ENCODE measurements at places on chromosomes 6 and 20.

DNA sequence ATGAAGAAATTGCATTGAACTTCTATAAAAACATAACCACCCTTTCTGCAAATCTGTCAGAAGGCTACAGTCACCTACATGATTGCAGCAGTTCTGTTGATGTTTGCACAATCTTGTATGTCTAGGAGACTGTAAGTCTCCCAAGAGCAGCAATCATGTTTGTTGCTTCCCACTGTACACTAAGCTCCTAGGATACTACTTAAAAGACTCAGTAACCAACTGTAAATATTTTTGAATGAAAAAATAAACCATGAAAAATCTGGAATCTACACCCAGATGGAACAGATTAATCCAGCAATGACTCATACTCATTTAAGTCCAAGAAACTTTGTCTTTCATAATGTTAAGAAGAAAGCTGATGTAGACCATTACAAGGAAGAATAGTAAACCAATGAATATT lies 168.5 kb upstream of the ATXN1 start:
- peak; percentile 33 for DNase-seq

DNA sequence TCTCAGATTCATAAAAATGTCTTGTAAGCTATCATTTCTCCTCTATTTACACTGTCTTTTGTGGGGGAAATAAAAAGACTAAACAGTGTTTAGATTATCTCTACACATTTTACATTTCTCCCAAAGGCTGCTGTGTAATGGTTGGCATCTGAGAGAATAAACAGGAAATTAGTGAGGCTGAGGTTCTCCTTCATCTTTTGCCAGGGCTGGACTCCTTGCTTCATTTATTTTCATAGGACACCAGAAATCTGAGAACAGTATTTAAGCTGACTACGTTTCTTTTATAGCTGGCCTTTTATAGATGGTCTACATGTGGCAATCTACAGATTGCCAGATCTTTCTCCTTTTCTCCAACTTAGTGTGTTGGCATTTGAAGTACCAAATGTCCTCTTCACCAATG lies 41.5 kb downstream of the PLCB4 start:
- no peak for DNase-seq

DNA sequence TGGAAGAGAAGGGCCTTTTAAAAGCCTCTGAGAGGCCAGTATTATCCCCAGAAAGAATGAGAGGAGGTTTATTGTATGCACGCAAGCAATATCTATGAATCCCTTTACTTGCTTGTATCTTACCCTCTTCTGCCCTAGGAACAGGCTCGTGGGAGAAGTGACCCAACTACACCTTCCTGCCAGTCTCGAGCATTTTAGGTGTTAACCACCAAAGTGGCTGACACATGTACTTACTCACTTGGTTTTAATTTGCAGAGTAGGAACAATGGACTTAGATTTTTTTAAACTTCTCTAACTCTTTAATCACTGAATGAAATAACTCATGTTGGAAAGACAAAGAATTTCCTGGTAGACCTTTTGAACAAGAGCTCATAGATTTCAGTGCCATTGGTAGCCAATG lies 296.9 kb downstream of the PLCB1 start:
- DNase-seq: no peak

GRCh38 chr6:30480536-30481156 lies 8.7 kb upstream of the HLA-E start:
- DNase-seq: no peak

- DNase-seq: no peak
Observed at GRCh38 chr20:59802018-59802417, 131.4 kb downstream of the SYCP2 start.

DNA sequence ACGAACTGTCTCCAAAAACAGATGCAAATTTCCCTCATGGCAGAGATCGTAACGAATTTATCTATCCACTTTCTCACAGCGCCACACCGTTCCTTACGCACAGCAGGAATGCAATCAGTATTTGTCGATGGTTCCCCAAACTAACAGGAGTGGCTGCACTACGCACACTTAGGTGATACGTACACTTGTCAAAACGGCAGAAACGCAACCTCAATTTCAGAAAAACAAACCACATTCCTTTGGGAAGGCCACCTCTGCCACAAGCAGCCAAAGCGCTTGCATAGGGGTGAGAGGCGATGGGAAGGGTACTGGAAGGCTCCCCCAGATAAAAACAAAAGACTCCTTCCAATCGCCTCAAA lies 638 bp downstream of the MDN1 start:
- DNase-seq: no peak

DNA sequence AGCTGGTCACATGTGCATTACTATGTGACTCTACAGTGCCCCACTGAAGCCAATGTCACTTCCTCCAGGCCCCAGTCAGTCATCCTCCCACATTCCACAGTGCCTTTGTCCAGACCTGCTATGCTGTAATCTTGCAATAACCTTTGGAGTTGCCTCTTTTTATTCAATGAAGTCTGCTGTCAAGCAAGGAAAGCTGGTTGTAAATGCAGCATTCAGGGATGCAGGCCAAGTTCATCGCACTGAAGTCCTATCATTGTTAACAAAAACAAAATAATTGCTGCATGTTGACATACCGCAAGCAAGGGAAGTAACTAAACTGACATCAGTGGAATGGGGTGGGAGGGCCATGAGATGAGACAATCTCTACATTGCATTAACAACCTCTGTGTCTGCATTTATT lies 131.2 kb upstream of the CDYL start:
- DNase-seq: no peak

- DNase-seq: no peak
Observed at GRCh38 chr20:33450867-33451266, 7.3 kb upstream of the SNTA1 start.

DNA sequence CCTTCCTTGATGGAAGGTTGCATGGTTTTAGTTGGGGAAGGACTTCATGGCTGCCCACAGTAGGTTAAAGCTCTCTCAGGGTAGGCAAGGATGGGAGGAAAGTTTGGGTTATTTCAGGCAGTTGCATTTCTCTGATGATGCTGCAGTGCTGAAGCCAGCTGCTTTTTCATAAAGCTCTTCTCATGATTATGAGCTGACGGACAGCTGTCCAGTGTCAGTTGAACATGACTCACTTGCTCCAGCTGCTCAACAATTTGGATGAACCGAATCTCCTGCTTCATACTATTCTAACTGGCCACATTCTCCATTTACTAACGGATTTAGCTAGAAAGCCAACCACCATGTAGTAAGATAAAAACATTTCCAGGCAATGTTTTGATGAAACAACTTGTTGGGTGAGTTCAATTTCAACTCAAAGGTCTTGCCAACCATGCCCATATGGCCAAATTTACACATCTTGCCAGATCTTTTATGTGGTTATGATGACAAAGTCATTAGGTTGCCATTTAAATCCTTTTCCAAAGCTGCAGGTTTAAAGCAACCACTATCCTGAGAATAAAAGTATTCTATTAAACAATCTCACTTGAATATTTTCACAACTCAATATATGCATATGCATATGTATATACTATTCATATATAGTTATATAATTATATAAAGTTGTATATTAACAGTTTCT lies 125.9 kb downstream of the HS3ST5 start:
- peak; percentile 84 for DNase-seq

DNA sequence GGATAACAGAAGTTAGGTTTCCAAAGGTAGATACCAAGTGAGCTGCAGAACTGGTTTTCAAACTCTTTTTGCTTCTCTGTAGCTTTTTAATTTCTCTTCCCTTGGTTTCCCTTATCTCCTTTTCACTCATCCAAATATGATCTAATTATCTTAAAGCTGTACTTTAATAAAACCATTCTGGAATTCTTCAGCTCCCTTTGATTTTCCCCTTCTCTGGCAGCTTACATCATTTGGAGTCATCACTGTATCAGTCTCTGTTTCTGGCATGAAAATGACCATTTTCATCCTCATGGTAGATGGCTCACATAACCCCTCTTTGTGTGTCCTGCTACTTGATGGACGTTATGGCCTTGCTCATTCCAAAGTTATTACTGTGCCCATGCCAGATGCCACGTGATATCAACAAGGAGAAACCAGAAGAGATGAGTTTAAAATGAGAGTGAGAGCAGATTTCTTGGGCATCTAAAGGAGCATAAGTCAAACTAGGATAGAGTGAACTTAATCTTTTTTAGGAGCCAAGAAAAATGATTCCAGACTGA lies 620.2 kb downstream of the QKI start:
- DNase-seq: no peak

- DNase-seq: no peak
Observed at GRCh38 chr6:11236076-11236750, 3.7 kb upstream of the NEDD9 start.

DNA sequence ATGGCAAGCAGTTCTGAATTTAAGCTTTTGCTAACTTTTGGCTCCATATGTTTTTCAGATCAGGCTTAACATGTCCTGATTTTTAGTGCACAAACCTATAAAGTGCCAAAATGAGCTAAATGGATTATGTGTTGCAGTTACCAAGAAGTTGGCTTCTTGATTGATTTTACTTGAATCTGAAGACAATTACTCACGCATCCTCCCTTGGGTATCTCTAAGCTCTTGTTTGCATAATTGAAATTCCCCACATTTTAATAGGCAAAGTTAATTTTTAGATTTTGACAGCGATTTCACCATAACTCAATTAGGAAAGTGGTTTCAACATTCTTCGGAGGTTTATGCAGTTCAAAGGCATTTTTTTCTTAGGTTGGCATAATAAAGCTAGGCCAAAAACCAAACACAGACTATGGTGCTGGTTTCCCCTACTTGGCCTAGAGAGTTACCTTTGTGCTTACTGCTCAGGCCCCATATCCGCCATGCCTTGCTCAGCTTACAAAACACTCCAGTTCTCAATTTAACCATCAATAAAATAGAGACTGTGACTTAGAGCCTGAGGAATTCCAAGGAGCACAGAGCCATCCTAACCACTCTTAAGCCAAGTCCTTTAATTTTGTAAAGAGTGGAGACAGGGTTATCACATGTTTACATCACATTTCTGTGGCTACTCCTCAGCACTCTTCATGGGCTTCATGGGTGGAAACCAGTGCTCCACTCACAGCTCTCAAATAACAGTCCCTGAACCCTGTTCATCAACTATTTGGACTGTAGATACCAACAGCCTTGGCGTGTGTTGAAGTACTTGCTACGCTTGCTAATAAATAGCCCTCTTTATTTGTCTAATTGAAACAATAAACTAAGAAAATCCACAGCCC lies 32.1 kb downstream of the LAMA4 start:
- DNase-seq: no peak

- no peak for DNase-seq
Observed at GRCh38 chr6:116328528-116328903, 42.2 kb upstream of the DSE start.

GRCh38 chr20:8133310-8133768 lies 1.3 kb downstream of the PLCB1 start:
- no peak for DNase-seq

GRCh38 chr20:62025832-62026563 lies 39.7 kb downstream of the TAF4 start:
- DNase-seq: no peak

DNA sequence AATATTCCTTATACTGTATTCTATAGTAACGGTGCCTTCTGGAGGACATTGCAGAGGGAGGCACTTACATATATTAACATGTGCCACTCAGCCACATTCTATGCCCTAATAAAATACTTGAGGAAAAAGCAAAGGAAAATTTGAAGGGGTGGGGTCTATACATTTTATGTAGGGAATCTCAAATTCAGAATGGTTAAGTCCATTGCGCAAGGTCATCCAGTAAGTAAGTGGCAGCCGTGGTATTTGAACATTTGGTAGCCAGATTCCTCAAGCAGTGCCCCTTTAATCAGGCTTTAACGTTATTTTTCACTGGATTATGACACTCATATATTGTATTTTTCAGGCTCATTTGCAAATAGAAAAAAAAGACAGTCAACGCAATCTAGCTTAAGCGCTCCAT lies 738.3 kb downstream of the DOK5 start:
- DNase-seq: no peak

DNA sequence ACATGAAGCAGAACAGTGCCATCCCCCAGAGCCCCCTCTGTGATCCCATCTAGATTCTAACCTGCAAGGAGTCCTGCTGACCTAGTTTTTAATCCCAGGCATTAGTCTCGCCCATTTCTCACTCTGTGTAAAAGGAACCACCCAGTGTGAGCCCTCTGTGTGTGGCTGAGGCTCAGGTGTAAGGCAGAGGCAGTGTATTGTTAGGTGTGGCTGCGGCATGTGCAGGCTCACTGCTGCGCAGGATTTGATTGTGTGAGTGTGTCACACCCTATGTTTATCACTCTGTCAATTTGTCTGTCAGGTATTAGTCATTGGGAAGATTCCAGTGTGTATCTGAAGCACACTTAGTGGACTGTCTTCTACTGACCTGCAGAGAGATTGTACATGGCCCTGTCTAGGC lies 13.7 kb upstream of the CST8 start:
- DNase-seq: no peak

DNA sequence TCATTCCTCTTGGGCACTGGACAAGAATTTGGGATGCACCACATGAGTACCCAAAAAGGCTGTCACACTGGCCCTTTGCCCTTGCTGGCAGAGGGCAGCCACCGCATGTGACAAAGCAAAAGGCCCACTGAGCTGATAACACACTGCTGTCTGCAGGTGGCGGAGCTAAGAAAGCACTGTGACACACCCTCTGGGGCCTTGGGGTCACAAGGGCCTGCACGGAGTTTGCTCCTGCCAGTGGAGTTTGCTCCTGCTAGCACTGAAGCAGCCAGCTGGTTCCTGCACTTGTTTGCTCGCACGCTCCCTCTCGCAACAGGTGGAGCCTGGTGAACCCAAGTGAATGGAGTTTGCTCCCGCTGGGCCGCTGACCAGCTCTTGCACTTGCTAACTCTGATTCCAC lies 132.6 kb downstream of the LCA5 start:
- DNase-seq: no peak

- no peak for DNase-seq
Observed at GRCh38 chr6:39225946-39226437, 3.3 kb downstream of the KCNK5 start.

GRCh38 chr6:137861550-137862337 lies 5.3 kb upstream of the TNFAIP3 start:
- DNase-seq: no peak

DNA sequence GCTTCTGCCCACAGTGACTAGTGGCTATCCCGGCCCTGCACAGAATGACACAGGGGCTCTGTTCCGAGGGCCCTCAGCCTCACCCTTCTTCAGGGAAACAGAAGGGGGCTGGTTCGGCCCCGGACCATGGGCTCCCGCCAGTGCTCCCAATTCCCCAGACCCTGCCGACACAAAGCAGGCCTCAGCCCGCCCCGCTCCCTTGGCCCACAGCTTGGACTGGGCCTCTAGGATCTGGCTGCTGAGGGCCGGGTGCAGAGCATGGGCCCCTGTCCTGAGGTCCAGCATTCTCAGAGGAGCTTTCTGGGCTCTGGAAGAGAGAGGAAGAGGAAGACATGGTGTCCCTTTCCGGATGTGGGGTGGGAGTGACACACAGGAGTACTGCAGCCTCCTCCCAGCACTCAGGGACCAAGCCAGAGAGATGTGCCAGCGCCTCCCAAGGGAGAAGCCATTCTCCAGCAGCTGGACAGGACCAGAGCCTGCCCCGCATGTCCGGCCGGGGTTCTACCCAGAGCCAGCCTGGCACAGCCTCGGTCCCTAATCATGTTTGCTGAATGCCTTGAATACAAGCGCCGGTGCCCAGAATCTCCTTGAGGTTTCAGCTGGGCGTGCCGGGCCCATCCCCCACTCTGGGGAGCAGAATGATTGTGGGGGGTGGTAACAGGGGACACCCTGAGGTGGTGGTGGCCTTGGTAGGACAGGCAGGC lies 23.9 kb downstream of the C20orf203 start:
- DNase-seq: no peak

All from NCI-H446 (cell line).